ENCODE measurements at places on chromosomes 3 and 15.

GRCh38 chr3:99895703-99896441, 78.2 kb downstream of the CMSS1 start:
- no peak for DNase-seq

- no peak for DNase-seq
Measured at GRCh38 chr3:173128633-173129032, 12.4 kb downstream of the SPATA16 start.

GRCh38 chr15:66649235-66649984, 52.6 kb upstream of the SMAD6 start:
- no peak for DNase-seq

DNA sequence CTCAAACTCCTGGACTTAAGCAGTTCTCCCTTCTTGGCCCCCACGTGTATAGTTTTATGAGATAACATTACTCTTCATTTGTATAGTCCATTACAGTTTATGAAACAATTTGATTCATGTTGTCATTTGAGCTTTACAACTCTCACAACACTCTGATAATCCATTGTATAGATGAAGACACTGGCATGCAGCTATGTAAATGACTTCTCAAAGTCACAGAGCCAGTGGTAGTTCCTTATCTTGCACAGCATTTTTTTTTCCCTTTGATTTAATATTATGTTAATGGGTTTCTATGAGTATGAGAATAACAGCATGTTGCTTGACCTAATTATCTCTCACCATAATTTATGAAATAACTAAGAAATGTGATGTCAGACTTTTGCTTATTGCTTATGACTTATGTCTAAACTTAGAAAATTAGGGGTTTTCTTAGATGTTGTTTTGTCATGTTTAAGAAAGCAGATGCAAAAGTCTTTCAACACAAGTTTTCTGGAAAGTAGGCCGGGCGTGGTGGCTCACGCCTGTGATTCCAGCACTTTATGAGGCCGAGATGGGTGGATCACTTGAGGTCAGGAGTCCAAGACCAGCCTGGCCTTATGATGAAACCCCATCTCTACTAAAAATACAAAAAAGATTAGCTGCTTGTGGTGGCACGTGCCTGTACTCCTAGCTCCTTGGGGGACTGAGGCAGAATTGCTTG, 13.3 kb downstream of the VPS8 start:
- no peak for DNase-seq

- no peak for DNase-seq
Measured at GRCh38 chr3:30343861-30344260, 262.5 kb upstream of the TGFBR2 start.

- no peak for DNase-seq
Measured at GRCh38 chr15:45162771-45163507, 24.8 kb downstream of the SHF start.

DNA sequence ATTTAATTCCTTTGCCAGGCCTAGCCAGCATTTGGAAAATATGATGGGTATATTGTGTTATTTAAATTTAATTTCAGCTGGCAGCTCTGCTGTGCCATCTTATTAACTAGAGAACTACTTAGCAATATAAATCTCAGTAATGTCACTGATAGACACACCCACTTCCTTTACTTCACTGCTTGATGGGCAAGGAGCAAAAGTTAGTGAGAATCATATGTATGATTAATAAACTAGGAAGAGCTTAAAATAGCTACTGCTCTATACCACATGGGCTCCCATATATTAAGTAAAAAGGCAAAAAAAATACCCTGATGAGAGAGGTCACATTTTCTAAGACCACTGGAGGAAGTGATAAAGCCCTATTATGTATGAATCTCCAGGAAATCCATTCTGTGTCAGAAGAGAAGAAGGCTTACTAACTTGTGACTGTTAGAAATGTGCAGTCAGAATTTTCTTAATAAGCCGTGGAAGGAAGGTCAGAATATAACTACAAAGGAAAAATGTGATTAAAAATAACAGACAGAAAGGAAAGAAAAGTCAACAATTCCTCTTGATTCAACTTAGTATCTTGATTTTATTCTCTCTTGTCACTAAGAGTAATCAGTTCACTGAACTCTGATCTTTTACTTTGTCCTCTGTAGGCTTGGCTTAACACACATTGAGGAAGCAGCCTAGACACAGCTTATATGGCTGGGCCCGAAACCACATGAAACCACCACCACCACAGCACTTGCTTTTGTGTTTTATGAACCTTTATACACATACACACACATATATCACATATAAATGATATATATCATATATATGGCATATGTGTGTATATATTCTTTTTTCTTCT, 1233.9 kb upstream of the ALCAM start:
- no peak for DNase-seq

DNA sequence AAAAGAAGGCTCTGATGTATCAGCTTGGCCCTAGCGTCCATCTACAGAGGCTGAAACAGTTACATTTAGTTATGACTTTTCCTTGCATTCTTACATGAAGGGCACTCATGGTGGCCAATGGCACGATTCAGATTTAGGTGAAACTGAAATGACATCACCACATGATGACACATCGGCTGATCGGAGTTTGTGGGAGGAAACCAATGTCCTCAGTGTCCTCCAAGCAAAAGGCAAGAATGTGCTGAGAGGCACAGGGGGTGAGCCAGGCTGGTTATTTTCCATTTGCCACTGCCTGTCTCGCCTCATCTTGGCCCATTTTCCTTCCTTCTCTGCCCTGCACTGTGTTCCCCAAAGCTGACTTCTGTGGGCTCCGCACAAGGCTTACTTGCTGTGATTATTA, 34.4 kb downstream of the TARS3 start:
- DNase-seq: peak; percentile 19

- DNase-seq: no peak
Measured at GRCh38 chr3:66037330-66037985, 1.3 kb downstream of the MAGI1 start.

DNA sequence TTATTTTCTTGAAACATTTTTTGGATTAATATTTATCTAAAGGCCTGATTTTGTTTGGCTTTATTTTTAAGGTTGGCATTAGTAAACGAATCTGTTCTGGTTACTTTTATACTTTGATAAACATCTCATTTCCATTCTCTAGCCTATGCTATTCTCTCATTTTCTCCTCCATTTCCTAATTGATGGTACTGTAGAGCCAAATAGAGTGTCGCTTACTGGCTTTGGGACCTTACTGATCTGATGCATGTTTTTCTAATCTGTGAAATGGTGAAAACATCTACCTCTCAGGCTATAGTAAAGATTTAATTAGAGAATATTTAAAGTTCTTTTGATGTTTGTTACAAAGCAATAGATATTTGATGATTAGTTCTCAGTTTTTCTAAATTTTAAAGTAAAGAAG, 1.6 kb downstream of the LNP1 start:
- DNase-seq: no peak

DNA sequence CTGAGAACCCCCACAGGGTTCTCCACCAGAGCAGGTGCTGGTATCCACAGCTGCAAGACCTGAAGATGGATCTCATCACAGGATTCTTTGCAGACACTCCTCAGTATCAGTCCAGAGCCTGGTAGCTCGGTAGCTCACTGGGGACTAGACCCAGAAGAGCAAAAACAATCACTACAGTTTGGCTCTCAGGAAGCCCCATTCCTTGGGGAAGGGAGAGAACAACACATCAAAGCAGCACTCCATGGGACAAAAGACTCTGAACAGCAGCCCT, 22.2 kb downstream of the STRIT1 start:
- DNase-seq: no peak

DNA sequence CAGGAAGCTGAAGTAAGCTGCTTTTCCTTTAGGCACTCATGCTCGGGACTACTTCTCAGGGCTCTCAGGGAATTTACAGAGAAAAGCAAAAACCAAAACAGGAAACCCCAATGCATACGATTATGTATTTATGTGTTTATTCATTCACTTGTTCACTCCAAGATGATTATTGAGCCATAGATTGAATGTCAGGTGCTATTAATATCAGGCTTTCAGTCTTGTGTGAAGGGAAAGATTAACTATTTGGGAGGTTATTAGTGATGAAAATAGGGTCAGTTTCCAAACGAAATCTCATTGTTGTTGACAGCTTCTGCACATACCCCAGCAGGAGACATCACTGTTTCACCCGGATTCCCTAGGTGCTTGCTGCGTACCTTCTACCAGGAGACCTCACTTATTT, 135.8 kb downstream of the NEK11 start:
- no peak for DNase-seq

DNA sequence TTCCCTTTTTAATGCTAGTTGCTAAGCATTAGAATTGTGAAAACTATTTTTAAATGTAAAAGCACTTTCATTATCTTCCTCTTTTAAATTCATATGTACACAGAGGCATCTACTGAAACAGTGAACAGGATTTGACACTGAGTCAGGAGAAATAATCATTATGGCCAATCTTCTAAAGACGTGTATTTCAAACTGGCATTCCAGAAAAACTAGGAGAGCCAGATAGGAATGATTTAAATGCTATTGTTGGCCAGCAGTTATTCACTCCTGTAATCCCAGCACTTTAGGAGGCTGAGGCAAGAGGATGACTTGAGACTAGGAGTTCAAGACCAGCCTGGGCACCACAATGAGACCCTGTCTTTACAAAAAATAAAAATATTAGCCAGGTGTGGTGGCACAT, 67.6 kb upstream of the RAP2B start:
- DNase-seq: no peak

DNA sequence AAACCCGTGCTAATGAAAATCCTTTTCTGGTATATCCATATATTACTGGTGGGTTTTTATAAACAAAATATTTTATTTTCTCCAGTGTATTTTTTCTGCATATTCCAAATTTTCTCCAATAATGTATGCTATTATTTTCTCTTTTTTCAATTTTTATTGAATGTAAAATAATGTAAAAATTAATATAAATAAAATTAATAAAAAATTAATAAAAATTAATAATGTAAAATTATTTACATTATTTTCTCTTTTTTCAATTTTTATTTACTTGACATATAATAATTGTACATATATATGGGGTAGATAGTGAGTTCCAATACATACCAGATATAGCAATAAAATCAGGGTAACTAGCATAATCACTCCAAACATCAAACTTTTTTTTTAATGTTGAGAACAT, 56.4 kb downstream of the OXSM start:
- DNase-seq: no peak

- no peak for DNase-seq
Measured at GRCh38 chr3:170467007-170467406, 48.3 kb downstream of the CLDN11 start.

DNA sequence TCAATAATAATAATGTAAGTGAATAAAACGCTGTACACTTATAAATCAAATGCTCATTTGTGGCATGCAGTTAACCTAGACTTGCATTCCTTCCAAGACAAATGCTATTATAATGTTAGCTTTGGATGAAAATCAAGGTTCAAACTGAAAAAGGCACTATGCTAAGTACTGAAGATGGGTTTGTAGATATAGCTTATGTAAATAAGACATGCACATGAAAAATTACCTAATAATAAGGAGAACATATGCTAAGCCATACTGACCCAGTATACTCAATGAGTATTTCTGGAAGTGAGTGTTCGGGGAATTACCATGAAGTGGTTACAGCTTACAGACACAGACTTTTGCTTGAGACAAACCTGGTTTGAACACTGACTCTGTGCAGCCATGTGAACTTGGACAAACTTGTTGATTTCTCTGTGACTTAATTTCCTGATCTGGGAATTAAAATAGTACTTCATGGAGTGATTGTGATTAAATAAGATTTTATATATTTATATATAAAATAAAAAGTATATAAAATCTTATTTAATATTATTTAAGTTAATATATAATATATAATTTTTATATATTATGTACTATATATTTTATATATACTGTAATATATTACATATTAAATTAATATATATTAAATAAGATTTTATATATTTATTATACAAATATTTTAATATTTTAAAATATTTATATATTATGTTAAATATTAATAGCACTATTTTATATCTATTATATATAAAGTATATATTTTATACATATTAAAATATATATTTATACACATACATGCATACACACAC, 159.2 kb downstream of the ZPLD1 start:
- no peak for DNase-seq

- DNase-seq: no peak
Measured at GRCh38 chr3:172678068-172678467, 32.8 kb downstream of the NCEH1 start.

GRCh38 chr15:56984681-56985481, 66.4 kb downstream of the TCF12 start:
- no peak for DNase-seq

- no peak for DNase-seq
Measured at GRCh38 chr3:141057436-141057835, 6.3 kb downstream of the SPSB4 start.

- no peak for DNase-seq
Measured at GRCh38 chr3:43144761-43145490, 39.0 kb upstream of the POMGNT2 start.

- no peak for DNase-seq
Measured at GRCh38 chr3:69715204-69715603, 24.1 kb upstream of the MITF start.

DNA sequence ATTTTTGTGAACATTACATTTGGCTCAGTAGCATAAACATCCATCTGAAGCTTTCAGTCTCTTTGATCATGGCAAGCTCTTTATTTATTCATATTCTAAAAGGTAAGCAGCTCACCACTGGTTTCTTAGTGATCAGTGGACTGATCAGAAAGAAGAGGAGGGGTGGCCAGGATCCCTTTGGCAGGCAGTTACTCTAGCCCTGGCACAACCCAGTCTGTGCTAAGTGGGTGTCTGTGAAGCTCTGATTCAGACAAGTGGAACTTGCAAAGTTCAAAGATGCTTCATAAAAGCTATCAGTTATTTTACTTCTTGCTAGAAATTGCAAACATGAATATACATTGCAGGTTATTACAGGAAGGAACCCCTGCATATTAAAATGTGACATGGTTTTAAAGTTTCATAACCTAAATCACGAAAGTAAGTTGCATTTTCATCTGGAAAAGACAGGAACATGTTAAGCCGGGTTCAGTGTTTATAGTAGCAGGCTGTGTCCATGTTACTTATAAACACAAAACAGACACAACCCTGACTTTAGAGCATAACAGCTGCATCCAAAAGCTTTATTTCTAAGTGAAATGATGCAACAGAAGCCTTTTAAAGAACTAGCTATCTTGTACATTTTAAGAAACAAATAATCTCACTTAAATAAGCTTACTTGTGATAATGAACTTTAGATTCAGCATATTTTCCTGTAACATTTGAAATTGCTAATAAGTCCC, 785.3 kb downstream of the MCTP2 start:
- no peak for DNase-seq
